ENCODE measurements at places on chromosomes 3 and 15.

- no peak for DNase-seq
Measured at GRCh38 chr3:70281663-70282062, 30.8 kb downstream of the MDFIC2 start.

GRCh38 chr3:151285940-151286339 is 7.6 kb upstream of the P2RY14 start:
- DNase-seq: no peak

DNA sequence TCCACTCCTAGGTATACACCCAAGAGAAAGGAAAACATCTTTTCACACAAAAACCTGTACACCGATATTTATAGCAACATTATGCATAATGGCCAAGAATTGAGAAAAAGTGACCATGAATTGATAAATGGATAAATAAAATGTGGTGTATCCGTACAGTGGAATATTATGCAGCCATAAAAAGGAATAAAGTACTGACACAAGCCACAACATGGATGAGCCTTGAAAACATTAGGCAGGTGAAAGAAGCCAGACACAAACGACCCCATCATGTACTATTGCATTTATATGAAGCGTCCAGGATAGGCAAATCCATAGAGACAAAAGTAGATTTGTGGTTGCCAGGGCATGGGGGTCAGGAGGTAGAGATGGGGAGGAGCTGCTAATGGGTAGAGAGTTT is 64.2 kb upstream of the SLC6A6 start:
- no peak for DNase-seq

GRCh38 chr3:36729204-36730056 is 34.9 kb downstream of the DCLK3 start:
- peak; percentile 47 for DNase-seq

DNA sequence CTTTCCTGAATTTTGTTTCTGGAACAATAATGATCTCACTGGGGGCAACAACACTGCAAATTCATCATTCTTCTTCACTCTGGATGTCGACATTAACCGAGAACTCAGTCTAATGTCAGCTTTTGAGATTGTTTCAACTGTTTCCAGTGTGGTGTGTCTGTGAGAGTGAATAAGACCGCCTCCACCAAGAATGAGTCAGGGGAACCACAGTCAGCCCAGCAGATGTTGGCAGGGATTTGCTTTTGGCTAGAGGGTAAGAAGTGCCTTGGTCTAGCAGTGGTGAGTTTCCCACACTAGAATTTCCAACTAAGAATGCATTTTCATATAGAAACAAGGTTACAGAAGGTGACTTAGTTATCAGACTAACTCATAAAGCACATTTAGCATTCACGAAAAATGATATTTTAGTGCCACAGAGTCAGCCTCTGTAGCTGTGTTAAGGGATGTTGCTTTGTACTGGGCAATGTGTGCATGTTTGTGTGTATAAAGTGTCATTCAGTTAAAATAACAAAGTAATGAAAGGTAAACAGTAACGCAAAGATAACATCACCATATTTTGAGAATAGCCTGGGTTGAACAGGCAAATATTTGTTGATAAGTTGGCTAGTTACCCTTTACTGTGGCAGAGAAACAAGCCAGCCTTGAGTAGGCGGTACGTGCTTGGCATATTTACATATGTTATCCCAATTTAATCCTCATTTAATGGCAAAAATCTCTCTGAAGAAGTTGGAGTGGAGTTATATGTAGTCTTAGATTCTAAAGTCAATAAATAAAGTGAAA is 33.8 kb downstream of the DRD3 start:
- peak; percentile 87 for DNase-seq

DNA sequence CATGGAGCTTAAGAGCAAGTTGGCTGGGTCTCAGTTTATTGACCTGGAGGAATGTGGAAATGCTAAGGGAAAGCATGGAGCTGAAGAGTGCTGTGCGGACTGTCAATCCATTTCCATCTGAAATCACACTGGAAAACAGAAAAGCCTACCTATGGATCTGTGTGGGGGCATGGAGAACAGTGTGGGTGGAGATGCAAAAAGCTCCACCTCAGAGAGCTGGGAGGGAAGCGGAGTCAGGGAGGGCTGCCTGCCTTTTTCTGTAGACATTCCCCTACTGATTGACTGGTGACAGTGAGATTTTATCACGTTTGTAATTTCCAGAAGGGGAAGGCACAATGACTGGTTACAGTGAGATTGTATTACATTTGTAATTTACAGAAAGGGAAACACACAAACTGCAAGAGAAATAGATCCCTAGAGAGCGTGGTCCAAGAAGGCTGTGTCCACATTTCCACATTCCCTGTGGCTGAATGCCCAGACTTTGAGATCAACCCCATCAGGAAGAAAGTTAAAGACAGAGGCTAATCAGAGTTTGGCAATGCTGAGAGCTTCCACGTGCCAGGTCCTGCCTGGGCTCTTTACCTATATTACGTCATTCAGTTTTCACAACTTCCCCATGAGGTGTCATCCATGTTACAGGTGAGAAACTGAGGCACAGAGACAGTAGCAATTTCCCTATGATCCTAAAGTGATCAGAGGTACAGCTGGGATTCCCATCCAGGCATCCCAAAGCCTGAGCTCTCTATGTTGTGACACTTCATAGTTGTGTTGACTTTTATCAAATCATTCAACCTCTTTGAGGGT is 67.7 kb upstream of the NSMCE3 start:
- DNase-seq: peak; percentile 6

- no peak for DNase-seq
Measured at GRCh38 chr3:109225516-109225915, 89.0 kb downstream of the C3orf85 start.

GRCh38 chr3:78825118-78825857 is 942.5 kb downstream of the ROBO1 start:
- no peak for DNase-seq

DNA sequence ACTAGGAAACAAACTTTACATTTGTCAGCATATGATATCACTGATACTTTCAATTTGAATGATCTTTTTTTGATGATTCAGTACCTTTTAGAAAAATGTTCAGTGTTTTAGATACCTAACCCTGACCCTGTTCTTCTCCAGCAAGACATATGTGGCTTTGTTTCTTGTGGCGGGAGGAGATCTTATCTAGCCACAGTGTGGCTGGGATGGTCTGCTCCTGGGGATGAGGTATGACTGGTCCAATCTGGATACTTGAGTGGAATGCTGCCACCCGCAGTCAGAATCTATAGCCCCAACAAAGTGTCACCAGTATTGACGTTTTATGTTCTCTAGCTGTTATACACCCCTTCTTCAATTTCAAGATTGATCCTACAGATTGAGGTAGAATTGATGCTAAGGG is 439.0 kb upstream of the GOLIM4 start:
- no peak for DNase-seq

DNA sequence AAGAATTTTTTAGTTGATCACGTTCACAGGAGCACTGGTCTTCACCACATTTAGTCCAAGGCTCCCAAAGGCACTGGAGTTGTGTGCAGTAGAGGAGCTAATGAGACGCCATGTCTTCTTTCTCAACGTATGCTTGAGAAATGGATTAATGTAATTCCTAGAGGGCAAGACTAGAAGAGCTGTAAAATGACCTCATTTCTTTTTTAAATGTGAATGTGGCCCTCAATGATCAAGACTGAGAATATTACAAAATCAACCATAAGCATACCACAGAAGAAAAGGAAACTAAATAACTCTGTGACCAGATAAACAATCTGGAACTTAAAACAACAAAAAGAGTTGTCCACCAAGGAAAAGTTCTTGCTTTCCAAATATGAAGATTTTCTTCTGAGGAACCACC is 112.1 kb upstream of the THBS1 start:
- DNase-seq: no peak

DNA sequence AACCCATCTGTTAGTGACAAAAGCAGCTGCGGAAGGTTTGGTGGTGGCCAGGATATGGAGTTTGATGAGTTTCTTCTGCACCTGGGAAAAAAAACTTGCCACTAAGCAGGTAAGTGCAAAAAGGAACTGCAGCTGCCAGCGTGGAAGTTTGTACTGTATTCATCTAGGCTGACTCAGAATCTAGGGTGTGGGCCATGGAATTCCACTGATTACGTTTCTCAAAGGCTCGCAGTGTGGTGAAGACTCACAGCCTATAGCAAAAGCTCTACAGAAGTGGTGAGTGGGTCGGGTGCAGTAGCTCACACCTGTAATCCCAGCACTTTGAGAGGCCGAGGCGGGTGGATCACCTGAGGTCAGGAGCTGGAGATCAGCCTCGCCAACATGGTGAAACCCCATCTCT is 334.6 kb upstream of the GRM7 start:
- DNase-seq: no peak

GRCh38 chr3:34956511-34956910 is 682.8 kb upstream of the ARPP21 start:
- DNase-seq: peak; percentile 26

- DNase-seq: peak; percentile 28
Measured at GRCh38 chr3:194364652-194365434, 4.7 kb downstream of the LRRC15 start.

GRCh38 chr3:70189884-70190473 is 122.5 kb downstream of the MDFIC2 start:
- DNase-seq: no peak

GRCh38 chr15:40872791-40873693 is 992 bp downstream of the RHOV start:
- no peak for DNase-seq

DNA sequence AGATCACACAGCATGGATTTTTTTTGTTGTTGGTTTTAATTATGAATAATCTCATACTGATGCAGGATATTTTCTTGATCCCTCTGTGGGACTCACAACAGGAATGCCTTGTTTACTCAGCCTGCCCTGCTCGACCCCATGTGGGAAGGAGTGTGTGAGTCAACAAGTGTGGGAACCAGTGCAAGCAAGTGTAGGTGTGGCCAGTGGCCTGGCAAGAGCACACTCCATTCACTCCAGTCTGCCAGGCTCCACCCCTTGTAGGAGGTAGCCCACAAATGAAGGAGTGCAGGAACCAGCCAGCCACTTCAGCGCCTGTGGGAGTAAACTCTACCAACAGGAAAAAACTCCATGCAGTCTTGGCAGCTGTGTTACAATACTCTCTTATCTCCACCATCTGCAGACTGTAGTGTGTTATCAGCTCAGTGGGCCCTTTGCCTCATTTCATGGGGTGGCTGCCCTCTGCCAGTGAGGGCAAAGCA is 393.6 kb downstream of the OTOL1 start:
- peak; percentile 98 for DNase-seq

GRCh38 chr15:93614386-93615104 is 525.5 kb upstream of the RGMA start:
- no peak for DNase-seq

DNA sequence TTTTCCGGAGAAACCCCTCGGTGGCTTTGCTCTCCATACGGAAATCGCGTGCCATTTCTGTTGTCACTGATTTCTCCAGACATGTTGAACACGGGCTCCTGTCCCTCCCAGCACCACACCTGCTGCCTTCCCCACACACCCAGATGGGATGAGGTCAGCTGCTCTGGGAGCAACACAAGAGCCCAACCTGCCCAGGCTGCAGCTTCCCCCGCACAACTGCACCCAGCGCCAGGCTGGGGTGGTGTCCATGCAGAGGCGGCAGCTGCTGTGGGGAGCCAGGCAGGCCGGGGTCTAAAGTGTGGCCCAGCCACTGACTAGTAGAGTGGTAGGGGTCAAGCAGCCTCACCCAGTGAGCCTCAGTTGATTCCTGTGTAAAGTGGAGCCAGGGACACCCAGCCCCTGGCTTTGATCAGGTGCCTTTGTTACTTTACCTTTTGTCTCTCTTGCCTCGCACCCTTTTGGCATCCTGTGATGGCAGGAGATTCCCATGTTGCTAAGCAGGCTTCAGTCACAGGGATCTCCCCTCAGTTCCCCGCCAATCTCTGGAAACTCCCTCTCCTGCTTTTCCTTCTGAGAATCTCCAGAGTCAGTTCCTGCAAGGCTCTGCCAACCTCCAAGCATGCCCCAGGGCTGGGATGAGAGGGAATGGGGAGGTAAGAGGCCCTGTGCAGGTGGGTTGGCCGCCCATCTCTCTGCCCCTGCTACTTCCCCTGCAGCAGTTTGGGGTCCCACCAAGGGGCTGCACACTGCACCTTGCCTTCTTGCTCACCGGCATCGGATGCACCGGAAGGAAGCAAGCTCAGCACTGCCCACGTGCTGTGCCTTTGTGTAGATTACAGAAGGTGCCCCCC is 91.8 kb upstream of the ALDH1A3 start:
- DNase-seq: no peak

GRCh38 chr15:95615436-95615835 is 715.1 kb upstream of the NR2F2 start:
- DNase-seq: no peak

GRCh38 chr15:94287794-94288246 is 56.5 kb downstream of the MCTP2 start:
- DNase-seq: no peak

GRCh38 chr3:25151281-25151902 is 276.7 kb upstream of the RARB start:
- DNase-seq: no peak

GRCh38 chr3:139448104-139448503 is 28.2 kb downstream of the RBP2 start:
- DNase-seq: peak; percentile 94

Data from LHCN-M2 (cell line).